ENCODE measurements at places on chromosomes 6 and 20.

DNA sequence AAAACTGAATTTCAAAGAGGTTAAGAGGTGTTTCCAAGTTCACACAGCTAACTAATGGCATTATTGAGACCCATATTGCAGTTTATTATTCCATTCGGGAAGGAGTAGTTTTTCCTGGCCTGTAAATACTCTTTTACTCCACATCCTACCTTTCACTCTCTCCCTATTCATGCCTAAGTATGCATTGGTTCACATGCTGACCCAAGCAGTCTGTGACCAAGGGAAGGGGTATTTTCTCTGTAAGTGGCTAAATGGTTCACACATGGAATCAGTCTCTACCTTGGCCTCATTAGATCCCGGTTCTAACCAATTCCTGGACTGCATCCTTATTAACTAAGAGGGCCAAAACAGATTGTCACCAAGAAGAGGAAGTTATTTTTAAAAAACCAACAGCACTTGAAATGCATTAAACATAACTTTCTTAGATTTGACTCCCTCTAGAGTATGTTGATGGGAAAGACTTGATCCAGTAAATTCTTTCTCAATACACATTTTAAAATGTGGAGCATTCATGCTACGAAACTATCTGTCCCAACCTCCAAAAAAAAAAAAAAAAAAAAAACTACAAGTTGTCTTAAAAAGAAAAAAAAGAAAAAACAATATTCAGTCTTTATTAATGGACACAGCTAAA, 17.8 kb upstream of the RSPO3 start:
- no peak for DNase-seq

GRCh38 chr6:15160812-15161211, 85.1 kb upstream of the JARID2 start:
- DNase-seq: no peak

DNA sequence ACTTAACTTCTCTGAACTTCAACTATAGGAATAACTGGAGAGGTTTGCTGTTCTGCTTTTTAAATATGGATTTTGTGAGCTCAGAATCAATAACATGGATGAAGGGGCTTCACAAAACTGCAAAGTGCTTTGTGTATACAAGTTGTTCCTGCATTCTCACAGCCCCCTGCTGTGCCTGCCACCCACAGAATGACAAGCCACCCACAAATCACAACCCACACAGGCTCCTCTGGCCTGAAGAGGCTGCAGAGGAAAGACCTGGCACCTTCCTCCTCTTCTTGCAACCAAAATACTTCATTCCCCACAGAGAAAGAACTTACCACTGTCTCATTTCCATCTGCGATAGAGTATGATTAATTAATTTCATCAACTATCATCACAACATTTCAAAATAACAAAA, 106.7 kb upstream of the NHSL1 start:
- DNase-seq: no peak

GRCh38 chr6:31541059-31541657, 645 bp downstream of the DDX39B start:
- DNase-seq: peak; percentile 54

GRCh38 chr6:25022140-25022553, 86.4 kb upstream of the RIPOR2 start:
- DNase-seq: no peak
